NCI-H1694 (cell line): ENCODE measurements at places on chromosomes 6 and 20.

DNA sequence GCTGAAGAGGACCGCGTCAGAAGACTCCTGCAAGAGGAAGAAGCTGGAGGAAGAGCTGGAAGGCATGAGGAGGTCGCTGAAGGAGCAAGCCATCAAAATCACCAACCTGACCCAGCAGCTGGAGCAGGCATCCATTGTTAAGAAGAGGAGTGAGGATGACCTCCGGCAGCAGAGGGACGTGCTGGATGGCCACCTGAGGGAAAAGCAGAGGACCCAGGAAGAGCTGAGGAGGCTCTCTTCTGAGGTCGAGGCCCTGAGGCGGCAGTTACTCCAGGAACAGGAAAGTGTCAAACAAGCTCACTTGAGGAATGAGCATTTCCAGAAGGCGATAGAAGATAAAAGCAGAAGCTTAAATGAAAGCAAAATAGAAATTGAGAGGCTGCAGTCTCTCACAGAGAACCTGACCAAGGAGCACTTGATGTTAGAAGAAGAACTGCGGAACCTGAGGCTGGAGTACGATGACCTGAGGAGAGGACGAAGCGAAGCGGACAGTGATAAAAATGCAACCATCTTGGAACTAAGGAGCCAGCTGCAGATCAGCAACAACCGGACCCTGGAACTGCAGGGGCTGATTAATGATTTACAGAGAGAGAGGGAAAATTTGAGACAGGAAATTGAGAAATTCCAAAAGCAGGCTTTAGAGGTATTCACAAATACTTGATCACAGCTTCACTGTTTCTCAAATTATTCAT lies 8.9 kb upstream of the SNRNP48 start:
- no peak for DNase-seq

DNA sequence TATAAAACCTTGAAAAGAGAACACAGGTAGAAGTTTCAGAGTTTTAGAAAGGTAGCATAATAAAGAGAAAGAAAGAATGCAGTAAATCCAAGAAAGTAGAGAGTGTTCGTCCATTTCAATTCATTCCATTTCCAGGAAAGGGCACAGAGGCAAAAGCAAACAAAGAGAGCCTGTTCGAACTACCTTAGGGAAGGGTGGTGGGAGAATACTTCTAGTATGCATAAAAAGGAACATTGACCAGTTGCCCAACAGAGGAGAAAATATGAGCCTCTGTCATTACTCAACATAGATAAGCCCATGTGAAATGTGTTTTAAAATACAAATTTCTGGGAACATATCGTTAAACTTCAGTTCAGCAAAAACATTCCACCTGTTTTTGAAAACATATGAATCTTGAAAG lies 60.6 kb downstream of the CYP39A1 start:
- DNase-seq = no peak

DNA sequence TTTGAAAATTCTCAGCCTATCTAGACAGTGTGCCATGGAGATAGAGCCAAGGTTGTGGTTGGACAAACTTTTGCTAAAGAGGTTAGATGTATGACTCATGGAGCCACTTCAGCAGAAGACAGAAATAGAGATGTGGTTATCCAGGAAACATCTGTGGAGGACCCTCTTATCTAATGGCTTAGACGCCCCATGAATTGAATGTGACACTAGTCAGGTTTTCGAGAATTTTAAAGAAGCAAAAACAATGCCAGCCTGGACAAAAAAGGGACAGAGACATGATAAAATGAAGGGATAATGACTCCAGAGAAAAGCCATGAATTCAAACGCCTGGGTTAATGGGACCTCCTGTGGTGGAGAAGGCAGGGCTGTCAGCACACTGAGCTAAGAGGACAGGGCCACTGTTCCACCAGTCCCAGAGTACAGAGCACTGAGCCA lies 280.5 kb downstream of the CLVS2 start:
- no peak for DNase-seq

- no peak for DNase-seq
Measured at GRCh38 chr6:157853018-157853805, 30.2 kb downstream of the SNX9 start.

GRCh38 chr6:107628878-107629277 lies 139.0 kb downstream of the SOBP start:
- DNase-seq = no peak

GRCh38 chr6:165663377-165663735 lies 315 bp upstream of the PDE10A start:
- no peak for DNase-seq

DNA sequence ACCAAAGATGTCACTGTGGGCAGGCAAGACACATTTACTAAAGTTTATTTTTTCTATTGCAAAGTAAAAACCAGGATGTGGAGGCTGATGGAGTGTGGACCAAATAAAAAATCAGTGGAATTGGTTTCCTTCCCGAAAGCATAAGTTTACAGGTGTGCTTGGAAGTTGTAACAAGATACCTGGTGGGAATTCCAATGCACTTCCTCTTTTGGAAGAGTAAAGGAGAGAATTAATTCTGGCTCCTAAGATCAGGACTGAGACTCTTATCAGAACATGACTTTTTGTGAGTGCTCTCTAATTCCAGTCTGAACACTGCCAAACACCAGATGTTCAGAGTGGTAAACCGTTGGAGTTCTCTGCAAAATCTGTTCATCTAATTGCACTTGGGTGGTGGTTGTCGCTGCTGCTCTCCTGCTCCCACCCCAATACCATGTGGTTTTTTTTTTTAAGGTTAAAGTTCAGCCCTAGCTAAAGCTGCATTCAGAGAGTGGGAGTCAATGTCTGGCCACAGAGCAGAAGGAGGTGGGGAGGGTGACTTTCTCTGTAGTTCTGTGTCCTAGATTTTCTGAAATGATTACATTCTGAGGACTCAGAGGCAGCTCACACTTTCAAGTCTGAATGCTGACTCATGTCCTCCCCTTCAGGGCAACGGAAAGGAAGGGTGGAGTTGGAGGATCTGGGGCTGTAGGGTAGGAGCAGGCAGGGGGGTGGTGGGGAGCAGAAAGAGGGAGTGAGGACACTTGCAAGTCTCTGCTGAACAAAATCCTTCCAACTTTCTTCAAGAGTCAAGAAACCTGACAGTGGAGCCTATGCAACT lies 275.8 kb upstream of the PRDM1 start:
- peak; percentile 88 for DNase-seq

GRCh38 chr6:153121311-153121710 lies 9.8 kb downstream of the RGS17 start:
- no peak for DNase-seq
